ENCODE measurements at places on chromosomes 4 and X.

DNA sequence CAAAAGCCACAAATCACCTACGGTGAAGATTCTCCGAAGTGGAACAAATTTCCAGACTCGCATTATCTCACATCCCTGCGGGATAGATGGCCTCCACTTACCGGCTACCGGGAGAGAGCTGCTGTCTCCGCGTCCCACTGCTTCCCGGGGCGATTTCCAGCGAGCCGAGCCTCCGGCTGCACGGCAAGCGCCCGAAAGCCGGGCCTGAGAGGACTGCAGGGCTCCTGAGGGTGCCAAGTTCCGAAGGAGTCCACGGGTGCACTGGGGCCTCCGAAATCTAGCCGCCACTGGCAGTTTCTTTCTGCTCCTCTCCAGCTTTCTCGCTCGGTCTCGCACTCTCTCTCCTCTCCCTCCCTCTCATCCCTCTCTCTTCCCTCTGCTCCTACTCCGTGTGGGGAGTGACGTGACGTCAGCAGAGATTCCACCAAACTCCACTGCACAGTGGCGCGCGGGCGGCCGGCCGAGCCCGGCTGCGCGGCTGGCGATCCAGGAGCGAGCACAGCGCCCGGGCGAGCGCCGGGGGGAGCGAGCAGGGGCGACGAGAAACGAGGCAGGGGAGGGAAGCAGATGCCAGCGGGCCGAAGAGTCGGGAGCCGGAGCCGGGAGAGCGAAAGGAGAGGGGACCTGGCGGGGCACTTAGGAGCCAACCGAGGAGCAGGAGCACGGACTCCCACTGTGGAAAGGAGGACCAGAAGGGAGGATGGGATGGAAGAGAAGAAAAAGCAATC is 14.0 kb upstream of the PITX2 start:
- peak; percentile 30 for DNase-seq

GRCh38 chr4:6112606-6113290 is 87.6 kb downstream of the JAKMIP1 start:
- no peak for DNase-seq

- peak; percentile 28 for DNase-seq
These were observed 434 bp downstream of the CXCL3 start for GRCh38 chr4:74038086-74038424.

DNA sequence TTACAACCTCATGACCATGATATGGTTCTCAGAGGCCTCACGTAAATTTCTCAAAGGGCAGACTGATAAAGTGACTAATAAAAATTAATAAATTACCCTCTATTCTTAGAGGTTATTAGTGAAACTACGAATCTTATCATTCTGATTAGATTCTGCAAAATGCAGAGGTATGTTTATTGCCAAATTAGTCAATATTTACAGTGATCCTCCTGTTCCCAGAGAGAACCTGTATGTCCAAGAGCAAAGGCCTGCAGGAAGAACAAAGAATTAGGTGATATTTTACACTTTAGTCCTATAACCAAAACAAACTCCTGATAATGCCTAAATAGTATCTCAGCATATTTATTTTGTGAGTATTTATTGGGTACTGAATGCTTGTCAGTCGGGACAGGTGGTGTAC is 58.1 kb downstream of the FAM13A start:
- DNase-seq, result no peak

DNA sequence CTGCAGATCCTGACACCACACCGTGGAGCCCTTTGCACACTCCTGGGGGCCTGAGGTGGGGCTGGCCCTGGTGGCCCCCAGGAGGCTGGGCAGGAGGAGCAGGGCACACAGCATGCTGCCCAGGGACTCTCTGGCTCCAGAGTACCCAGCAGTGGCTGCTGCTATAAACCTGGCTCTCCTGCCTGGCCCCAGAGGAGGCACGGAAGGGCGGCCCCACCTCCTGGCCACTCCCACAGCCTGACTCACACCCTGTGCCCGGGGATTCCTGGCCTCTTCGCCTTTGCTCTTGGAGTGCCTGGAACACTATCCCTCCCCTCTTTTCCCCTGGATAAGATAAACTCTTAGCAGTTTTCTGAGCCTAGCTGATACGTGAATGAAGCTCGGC is at the start of gene PSAPL1:
Gene PSAPL1 (minus strand): TSS at position 165 of the 385 bp plus-strand sequence. CDS start 51 bp downstream, at position 114.
- peak; percentile 61 for DNase-seq

GRCh38 chr4:54226404-54227255 is 2.5 kb upstream of the PDGFRA start:
- DNase-seq, result peak; percentile 95

DNA sequence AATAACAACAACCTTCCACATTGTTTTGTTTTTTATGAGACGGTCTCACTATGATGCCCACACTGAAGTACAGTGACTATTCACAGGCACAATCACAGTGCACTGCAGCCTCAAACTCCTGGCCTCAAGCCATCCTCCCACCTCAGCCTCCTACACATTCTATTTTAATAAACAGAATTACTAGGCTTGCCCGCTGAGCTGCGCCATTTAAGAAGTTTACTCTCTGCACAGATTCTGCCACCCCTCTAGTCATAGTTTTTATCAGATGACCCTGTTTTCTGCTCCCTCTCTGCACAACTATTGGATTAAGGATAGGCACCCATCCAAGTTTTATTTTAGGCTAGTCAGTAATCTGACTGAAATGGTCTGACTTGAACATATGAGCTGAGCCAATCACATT is 11.3 kb upstream of the COX18 start:
- DNase-seq, result peak; percentile 16

- DNase-seq, result no peak
These were observed 372.7 kb downstream of the INPP4B start for GRCh38 chr4:142473218-142473959.

- no peak for DNase-seq
These were observed 30.4 kb downstream of the FAT1 start for GRCh38 chr4:186693159-186693815.

DNA sequence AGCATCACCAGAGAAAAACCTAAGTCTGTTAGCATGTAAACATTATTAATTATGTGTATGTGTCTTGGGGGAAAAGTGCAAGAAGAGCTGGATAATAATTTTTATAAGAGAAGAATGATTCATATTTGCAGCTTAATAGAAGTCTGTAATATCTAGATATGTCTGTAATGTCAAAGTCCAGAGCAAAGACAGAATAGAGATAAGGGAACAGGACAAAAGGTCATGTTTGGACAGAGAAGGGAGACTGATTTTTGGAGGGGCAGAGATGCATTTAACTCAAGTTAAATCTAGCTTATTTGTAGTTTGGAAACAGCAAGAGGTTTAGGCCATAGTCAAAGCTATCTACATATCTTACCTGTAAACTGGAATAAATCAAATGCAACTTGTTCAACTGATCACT is 61.2 kb downstream of the MAGED1 start:
- DNase-seq, result no peak

DNA sequence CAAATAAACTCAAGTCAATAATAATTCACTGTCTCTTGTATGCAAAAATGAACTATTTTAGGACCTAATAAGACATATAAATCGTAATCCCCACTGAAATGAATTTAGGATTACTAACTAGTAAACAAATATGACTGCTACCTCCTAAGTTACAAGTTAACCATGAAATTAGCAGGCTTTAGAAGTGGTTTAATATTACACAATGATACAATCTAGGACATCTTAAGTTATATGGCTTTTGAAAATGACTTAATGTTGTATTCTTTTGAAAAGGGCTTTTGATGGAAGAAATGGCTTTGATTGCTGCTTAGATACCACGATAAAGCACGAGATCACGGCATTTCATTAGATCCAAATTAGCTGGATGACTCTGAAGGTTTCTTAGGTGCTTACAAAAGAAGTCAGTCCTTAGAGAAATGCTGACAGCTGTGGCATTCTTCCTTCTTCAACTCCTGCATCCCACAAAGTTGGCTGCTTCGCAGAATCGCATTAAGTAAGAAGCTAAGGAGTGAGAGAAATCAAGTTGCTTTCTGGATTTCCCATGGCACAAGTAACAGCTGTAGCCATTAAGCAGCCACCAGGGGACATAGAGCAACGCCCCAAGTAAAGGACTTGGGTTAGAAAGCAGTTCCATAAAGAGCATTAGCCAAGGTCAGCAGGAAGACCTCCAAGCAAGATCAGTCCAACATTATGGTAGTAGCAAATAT is 6.9 kb downstream of the SLC10A7 start:
- DNase-seq, result no peak

DNA sequence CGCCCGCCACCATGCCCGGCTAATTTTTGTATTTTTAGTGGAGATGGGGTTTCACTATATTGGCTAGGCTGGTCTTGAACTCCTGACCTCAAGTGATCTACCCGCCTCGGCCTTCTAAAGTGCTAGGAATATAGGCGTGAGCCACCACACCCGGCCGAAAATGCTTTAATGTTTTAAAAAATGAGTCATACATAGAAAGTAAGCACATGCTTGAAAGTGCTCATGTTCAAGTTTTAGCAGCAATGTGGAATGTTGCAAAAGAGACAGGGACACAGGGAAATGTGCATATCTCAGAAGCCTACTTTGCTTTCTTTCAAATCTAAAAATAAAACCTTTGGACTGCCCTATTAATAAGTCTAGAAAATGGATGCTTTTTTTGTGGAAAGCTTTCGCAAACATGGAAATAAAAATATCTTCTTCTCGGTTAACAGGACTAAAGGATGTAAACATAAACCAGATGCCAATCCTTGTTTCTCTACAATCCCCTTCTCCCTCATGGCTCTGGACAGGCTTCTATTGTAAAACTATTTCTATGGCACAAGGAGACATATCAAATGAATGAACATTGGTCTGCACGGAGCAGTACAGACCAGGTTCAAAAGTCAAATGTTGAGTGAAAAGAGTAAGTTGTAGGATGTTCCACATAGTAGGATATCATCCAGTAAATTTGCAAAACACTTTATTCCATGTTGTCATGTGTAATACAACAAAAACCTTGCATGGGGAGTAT is 15.0 kb downstream of the MECP2 start:
- DNase-seq, result peak; percentile 68

DNA sequence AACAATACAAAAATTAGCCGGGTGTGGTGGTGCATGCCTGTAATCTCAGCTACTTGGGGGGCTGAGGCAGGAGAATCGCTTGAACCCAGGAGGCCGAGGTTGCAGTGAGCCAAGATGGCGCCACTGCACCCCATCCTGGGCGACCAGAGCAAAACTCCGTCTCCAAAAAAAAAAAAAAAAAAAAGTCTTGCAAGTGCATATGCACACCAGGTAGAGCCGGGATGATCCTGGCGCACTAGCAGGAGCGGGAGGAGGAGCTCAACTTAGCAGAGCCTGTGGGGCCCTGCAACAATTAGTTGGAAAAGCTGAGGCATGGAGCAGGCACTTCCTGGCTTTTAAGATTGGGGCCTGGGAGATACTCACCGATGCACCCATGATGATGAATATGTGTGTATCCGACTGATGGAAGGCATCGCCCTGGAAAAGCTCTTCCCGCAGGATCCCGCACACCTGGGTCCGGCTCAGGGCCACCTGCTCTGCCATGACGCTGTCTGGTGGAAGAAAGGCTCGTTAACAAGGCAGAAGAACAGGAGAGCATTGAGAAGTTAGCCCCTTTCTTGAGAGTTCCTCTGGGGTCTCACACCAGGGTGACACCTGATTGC is 872 bp downstream of the G6PD start:
- no peak for DNase-seq

DNA sequence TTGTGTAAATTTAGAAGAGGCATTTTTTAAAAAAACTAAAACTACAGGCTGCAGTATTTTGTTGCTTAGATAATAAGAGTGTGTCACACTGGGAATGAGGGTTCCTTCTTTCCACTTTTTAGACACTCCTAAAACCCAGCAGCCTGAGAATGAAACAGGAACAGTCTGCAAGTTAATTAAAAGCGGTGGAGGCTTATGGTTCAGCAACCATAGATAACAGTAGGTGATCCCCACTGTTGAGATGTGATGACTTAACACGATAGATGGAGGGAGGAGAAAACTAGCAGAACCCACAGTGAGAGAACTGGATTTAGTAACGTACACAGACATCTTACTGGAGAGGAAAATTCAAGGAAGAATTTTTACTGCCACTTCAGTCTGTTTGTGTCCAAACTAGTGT is 767.3 kb downstream of the C4orf33 start:
- no peak for DNase-seq

DNA sequence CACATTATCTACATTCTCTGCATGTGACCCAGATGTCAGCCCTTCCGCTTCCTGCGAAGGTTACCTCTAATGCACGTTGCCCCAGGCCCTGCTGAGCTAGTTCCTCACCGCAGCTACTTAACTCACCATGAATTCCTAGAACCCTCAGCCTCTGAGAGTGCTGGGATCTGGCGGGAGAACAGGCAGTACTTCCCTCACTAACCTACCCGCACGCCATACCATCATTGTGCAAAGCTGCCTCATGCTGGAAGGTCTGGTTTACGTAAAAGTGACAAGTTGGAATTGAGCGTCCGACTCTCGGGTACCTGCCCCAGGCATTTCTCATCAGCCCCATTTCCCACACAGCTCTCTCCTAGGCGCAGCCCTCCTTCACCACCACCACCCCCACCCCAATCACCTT is 6.3 kb downstream of the SLC25A4 start:
- DNase-seq, result no peak

DNA sequence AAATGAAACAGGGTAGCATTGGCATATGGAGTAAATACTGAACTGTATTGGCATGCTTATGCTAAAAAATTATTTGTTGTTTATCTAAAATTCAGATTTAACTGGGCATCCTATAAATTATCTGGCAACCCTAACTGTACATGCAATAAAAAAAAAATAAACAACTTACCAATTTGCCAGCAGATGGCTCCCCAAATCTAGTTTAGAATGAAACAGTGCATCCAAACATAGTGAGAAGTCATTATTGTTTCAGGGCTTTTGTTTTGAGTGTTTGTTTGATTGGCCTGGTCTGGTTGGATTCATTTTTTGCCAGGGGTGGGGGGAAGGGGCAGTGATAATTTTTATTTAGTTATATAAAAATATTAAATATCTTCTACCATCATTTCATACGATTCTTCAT is 12.8 kb upstream of the NSUN7 start:
- DNase-seq, result peak; percentile 56

DNA sequence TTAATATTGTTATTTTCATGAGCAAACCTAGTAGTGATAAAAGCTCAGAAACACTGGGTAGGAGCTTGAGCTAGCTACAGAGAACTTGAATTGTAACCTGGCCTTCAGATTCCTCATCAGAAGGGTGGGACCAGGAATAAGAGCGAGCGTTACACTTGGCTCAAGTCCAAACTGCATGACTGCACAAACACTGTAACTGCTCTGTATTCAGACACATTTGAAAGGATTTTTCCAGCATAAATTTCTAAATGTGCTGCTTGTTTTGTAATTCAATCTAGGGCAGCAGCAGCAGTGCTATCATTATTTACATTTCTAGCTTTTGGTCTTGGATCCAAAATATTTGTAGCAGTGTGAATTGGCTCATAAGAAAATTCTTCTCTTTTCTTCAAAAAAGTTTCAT is 133.0 kb upstream of the TMLHE start:
- peak; percentile 57 for DNase-seq

DNA sequence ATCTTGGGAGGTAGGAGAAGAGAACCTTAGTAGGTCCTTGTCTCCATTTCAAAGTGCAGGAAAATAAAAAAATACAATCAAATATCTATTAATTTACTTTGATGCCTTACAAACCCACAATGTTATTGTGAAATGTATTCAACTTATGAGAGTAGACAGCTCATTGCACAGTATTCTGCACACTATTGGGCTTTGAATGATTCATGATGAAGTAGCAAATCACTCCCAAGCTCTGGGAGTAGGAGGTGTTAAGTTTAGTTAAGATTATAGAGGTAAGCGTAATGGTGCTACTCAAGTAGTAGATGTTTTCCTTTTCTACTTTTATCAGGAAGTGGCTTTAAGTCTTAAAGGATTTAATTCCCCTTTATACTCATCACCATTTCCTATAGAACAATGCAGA is 32.8 kb upstream of the TMPRSS11A start:
- no peak for DNase-seq
